A549 treated with CpdA at 1 μM for 4 hours (cell line): ENCODE measurements at places on chromosomes 6 and 20. TPM values are rescaled to one million over a fixed set of nuclear protein-coding genes. Genes with fewer than 3 reads are reported as not detected.

Gene PTPRK
- 13.9 to 18.9 TPM (median 16.6 TPM) in 5 replicates for total RNA-seq

Gene GLP1R
- not detected in 5 replicates for total RNA-seq

Gene PI16
- not detected in 5 replicates for total RNA-seq

Gene SEC23B
- total RNA-seq = 60.8 to 67.4 TPM (median 64.1 TPM) in 5 replicates
